Pancreas (tissue), 10 donors: ENCODE measurements at places on chromosomes 3 and 15. TPM values are rescaled to one million over a fixed set of nuclear protein-coding genes. Genes with fewer than 3 reads are reported as not detected.

- no peak for DNase-seq
Observed at GRCh38 chr3:106261396-106261795, 392.6 kb upstream of the CBLB start.

The PLSCR2 gene
- 0.83 TPM for total RNA-seq

The RFTN1 gene
- total RNA-seq: 1.9 TPM

DNA sequence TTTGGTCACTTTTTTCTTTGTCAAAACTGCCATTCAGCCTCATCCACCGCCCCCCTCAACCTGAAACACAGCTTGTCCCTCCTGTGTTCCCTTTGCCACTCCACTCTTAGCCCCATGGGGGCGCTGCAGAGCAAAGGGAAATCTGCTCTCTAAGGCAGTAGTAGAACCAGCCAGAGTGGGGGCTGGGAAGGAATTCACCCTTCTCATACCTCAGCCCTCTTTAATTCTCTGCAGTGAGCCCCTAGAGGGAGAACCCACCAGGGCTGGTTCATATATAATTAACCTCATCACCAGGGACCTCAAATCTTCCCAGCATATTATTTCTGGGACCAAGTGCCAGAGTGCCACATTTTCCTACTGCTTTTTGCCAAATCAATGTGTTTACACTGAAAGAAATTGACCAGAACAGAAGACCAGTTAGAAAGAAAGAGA, 2.8 kb upstream of the BCL6 start:
- peak; percentile 90 for DNase-seq

DNA sequence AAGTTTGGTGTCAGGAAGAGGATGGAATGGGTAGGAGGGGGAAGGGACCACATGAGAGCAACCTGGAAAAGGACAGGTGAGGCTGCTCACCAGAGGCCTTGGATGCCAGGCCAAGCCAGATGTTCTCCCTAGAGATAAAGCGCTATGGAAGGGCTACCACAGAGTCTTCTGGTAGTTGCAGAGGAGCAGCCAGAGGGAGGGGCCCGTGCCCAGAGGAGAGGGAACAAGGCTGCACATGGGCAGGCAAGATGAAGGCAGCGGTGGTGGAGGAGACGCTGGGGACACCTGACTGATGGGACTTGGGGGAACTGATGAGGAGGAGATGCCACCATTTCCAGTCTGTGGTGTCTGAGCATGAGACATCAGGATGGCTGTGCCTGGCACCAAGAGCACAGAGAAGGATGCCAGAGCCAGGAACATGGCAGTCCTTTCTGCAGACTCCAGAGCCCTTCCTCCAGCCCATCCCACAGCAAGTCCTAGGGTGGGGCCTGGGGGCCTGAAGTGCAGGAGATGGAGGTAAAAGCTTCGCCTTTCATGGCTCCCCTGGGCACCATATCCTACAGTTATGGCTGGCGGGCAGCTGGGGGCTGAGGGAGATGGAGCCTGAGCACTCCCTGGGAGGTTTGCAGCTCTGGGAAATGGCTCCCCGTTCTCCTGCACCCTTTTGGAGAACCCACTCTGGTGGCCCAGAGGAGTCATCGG, 103.0 kb downstream of the ETFA start:
- no peak for DNase-seq

- no peak for DNase-seq
Observed at GRCh38 chr15:81856001-81856633, 189.7 kb downstream of the MEX3B start.

- no peak for DNase-seq
Observed at GRCh38 chr3:187085933-187086332, 53.4 kb downstream of the RPL39L start.

The EFCC1 gene
- 0.79 TPM for total RNA-seq
